ENCODE measurements at places on chromosomes 5 and 9.

GRCh38 chr5:59130431-59130830, 547.6 kb downstream of the RAB3C start:
- no peak for DNase-seq

GRCh38 chr5:159286420-159287035, 23.4 kb downstream of the UBLCP1 start:
- no peak for DNase-seq

- DNase-seq, result no peak
Measured at GRCh38 chr9:124500796-124501611, 6.2 kb downstream of the NR5A1 start.

DNA sequence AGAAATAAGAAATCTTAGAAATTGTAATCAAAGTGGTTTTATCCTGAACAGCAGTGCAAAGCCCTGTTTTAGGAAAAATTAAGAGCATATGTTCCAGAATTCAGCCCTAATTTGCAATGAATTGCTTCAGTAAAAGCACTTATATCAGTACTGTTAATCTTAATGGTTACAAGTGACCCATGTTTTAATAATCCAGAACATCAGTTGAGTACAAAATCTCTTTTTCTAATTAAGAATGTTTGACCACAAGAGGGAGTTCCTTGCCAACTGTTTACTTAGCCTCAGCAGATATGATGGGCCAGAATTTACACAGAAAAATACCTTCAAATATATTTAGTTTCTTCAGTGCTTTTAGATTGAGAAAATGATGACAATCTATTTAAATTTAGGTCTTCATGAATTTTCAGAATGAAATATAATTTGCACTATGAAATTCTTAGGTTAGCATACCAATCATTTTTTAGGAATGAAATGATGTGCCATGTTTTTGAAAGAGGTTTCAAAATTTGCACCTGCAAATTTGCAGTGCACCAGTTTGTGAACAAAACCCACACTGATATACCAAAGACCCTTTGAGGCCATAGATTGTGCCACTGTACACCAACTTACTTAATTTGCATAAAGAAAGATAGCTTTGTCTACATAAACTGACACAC, 926.3 kb upstream of the ARRDC3 start:
- DNase-seq, result no peak

DNA sequence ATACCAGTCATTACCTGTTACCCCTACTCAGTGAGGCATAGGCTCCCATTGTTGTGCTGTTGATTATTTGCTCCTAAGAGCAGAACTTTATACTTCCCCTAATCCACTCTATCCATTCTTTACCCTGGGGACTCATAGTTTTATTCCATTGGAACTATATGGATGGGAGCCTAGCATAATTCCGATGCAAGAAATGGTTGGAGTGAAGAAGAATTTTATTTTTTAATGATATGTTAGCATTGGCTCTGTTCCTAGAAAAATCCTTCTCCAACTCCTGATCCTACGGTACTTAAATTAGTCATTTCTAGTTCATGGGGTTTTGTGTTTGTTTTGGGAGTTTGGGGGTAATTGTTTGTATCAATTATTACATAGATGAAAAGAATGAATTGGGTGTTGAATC, 191.5 kb downstream of the GOLPH3 start:
- no peak for DNase-seq

DNA sequence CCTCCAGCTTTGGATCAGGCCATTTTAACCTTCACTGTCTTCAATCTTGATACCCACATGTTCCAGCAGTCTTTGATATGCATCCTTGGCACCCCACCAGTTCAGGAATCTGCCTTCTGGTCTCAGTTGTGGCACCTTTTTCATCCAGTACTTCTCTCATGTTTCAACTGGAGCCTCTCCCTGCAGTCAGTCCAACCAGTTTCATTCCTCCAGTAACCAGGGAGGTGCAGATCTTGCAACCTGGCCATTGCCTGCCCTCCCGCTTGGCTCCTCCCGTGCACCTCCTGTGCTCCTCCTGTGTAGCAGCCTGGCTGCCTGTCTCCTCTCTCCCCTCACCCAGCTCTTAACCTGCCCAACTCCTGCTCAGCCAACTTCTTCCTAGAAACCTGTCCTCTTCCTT, 20.2 kb downstream of the FUBP3 start:
- DNase-seq, result no peak

GRCh38 chr5:59180515-59180914, 597.6 kb downstream of the RAB3C start:
- DNase-seq, result no peak
